ENCODE measurements at places on chromosomes 1 and 21.

DNA sequence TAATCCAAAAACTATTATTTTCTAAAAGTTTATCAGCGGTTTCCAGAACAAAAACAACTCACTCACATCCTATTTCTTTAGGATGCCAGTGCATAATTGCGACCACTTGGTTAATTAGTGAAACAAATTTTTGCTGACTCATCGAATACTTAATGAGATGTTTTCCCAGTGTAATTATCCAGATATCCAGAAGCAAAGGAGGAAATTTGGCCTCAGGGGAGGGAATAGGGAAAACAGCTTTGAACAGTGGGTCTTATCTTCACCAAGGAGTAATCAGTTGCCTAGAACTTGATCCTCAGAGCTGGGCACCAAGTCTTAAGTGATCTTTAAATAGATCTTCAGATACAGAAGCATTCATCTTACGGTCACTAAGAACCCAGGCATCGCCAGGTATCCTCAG is 24.3 kb downstream of the STYXL2 start:
- no peak for DNase-seq

- DNase-seq = no peak
Observed at GRCh38 chr1:116316373-116316772, 56.7 kb upstream of the ATP1A1 start.

DNA sequence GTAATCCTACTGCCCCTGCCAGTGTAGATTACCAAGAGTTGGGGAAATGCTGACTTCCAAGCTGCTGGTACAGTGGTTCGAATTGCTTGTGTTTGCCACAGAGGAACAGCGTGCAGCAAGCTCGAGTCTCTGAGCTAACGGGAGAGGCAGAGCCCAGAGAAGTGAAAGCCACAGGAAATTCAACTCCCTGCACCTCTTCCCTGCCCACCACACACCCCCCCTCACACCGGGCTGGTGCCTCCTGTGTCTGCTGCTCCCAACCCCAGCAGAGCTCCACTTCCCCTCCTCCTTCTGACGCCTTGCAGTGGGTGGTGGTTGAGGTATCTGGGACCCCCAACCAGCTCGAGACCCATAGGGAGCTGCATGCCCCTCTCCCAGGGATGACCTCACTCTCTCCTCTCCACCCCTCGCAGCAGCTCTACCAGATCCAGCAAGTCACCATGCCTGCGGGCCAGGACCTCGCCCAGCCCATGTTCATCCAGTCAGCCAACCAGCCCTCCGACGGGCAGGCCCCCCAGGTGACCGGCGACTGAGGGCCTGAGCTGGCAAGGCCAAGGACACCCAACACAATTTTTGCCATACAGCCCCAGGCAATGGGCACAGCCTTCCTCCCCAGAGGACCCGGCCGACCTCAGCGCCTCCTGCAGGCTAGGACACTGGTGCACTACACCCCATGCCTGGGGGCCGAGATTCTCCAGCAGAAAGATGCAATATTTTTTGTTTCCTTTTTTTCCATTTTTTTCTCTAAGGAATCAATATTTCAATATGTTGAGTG is 13.1 kb upstream of the KCNQ4 start:
- DNase-seq = no peak

- DNase-seq = no peak
Observed at GRCh38 chr1:234212764-234213657, 160.2 kb upstream of the COA6 start.

- DNase-seq = no peak
Observed at GRCh38 chr21:34262469-34262845, 101.3 kb upstream of the KCNE2 start.

DNA sequence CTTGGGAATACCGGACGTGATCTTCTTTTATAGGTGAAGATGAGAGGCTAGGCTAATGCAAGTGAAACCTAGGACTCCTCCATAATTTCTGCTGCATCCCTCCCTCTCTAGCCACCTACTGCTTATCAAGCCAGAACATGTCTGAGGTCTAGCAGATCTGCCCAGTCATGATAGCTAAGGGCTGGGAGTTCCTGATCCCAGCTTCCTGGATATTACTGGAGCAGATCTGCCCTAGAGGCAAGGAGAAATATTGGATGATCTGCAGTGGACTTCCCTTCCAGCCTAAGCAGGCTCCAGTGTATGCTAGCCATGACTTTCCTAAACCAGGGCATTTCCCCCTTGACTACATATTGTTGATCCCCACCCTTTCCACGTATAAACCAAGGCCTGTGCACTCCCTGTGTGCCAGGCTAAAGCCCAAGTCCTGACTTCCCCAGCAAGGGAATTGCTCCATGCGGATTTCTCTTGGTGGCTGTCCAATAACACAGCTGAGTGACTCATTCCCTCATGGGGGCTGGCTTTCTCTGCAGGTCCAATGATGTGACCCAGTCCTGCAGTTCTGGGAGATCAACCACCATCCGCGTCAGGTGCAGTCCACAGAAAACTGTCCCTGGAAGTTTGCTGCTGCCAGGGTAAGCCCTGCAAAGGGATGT is 15.5 kb upstream of the SARS1 start:
- DNase-seq = no peak

- DNase-seq = no peak
Observed at GRCh38 chr21:40795313-40795712, 51.6 kb downstream of the DSCAM start.

- DNase-seq = no peak
Observed at GRCh38 chr1:11787251-11787803, 18.4 kb downstream of the MTHFR start.

- no peak for DNase-seq
Observed at GRCh38 chr1:37432716-37433115, 41.7 kb upstream of the ZC3H12A start.

DNA sequence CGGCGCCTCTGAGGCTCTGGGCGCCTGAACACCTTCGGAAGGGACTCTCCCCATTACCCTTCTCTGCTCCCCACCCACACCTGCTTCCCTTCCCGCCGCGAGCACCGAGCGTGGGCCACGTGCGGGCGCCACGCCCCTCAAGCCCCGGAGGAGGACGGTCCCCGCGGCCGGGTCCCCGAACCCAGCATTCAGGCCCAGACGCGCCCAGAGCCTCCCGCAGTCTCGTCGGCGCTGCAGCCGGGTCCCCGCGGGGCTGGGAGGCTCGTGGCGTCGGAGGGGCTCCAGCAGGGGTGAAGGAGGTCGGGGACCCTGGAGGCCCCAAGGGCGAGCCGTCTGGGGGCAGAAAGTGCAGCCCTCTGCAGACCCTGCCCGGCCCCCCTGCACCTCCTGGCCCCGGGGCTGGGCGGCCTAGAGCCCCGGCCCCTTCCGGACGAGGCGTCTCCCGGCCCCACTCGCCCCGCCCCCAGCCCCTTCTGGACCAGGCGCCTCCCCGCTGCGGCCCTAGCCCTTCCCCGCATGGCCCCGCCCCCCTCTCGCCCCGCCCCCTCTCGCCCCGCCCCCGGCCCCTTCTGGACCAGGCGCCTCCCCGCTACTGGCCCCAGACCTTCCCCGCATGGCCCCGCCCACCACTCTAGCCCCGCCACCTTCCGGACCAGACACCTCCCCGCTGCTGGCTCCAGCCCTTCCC is 378 bp upstream of the SMIM1 start:
- DNase-seq = peak; percentile 86

DNA sequence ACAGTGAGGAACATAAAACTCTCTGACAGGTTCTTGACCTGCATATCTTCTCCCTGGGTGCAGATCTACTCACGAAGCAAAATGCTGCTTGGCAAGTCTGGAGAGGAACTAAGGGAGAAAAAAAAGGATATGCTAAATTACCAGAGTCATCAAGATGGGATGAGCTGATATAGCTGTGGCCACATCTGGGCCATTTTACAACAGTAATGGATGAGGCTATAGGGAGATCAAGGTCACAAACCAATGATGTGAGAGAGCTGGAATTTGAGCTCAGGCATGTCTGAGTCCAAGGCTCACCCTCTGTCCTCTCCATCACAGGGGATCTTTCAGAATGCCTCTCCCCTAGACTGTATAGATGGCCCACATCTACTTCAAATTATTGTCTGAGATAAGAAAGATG is 26.2 kb downstream of the ZMYND12 start:
- DNase-seq = no peak

DNA sequence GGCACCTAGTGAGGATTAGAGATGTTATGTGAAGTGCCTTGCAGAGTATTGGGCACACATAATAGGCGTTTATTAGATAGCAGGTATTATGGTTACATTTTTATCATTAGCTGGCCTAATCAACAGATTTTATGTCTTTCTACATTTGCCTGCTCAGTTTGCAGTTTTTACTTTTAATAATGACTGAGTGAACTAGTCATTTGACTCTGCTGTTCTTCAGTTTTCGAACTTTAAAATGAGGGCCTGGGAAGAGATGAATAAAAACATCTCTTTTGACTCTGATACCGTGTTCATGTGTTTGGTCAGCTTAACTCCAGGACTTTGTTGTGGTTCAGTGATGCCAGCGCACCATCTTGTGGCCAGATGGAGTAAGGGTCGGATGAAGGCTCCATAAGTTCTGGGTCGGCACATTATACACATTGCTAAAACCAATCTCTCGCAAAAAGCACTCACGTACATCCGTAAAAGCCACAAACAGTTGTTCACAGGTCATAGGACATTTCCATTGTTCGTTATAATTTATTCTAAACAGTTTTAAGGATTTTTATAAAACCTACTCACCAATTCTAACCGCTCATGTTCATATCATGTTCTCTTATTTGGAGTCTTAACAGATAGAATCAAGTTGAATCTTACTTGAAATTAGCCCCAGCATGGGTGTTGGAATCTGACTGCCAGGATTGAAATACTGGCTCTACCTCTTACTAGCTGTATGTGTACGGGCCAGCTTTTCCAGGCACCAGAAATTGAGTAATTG is 78.4 kb upstream of the GPR88 start:
- DNase-seq = peak; percentile 71

GRCh38 chr1:230698130-230698529 is 15.8 kb downstream of the AGT start:
- no peak for DNase-seq

- DNase-seq = no peak
Observed at GRCh38 chr1:33615546-33615945, 143.1 kb downstream of the ZSCAN20 start.

DNA sequence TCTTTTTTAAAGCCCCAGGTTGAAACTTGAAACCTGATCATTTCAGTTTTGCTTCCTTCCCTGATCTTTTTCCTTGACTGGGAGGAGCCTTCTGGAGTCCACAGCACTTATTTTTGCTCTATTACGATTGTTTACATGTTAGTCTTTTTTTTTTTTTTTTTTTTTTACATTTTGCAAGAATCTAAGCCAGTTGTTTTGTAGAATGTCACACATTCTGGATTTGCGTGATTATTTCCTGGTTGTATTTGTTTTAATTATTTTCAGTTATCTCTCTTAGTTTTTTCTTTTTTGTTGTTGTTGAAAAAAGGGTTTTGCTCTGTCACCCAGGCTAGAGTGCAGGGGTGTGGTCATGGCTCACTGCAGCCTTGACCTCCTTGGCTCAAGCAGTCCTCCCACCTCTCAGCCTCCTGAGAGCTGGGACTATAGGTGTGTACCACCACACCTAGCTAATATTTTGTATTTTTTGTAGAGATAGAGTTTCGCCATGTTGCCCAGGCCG is 32.8 kb downstream of the OSBPL9 start:
- DNase-seq = no peak

DNA sequence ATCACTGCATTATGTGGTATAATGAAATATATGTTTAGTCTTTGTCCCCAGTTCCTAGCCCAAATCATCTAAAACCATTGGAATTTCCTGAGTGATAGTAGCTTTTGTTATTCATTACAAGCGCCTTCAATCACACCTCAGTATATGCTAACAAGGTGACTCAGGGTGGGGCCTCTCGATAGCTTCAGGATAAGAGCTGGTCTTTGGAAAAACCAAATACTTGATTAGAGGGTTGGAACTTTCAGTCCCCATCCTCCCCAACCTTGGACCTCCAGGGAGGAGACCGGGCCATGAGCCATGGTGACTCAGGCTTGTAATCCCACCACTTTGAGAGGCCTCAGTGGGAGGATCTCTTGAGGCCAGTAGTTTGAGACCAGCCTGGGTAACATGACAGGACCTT is 5.1 kb upstream of the BRDT start:
- no peak for DNase-seq

DNA sequence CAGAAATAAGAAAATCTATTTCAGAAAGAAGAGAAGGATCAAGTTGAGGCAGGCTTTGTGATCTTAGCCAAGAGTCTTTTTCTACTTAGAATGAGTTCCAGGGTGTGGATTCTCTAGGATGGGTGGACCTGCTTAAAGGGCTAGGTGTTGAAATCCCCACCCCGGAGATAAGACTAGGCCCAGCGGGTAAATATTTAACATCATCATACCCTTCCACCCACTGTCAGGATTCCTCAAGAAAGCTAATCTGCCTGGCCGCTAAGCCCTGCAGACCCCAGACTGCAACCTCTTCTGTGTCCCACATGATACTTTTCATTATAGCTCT is 5.8 kb downstream of the IGSF9 start:
- peak; percentile 41 for DNase-seq
